ENCODE measurements at places on chromosomes 11 and 22.

GRCh38 chr22:39925909-39926679 lies 25.2 kb downstream of the GRAP2 start:
- DNase-seq = no peak

- DNase-seq = no peak
Observed at GRCh38 chr11:103420593-103420992, 311.4 kb downstream of the DYNC2H1 start.

DNA sequence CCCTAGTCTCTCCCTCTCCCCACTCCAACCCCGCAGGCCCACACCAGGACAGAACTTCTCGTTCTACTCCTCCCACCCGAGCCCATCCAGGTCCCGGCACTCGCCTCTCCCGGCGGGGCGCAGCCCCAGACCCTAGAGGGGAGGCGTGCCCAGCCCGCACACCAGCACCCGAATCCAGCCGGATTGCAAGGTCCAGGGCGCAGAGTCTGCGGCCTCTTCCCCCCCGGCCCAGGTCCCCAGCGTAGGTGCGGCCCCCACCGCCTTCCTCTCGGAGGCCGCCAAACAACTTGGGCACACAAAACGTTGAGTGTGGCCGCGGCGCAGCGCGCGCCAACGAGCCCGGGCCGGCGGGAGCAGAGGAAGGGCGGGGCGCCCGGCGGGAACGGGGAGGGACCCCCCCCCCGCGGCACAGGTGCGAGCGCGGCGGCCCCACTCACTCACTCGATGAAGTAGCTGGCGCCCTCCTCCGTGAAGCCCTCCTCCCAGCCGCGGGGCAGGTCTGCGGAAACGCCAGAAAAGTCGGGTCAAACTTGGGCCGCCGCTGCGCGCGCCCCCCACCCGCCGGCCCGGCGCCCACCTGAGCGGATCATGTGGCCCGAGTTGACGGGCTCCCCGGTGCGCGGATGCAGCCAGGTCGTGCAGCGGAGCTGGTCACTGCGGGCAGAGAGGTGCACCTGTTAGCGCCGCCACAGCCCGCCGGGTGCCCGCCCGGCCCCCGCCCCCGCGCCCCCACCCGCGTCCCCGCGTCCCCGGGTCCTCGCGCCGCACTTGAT lies 480 bp downstream of the PLEKHA7 start:
- no peak for DNase-seq

DNA sequence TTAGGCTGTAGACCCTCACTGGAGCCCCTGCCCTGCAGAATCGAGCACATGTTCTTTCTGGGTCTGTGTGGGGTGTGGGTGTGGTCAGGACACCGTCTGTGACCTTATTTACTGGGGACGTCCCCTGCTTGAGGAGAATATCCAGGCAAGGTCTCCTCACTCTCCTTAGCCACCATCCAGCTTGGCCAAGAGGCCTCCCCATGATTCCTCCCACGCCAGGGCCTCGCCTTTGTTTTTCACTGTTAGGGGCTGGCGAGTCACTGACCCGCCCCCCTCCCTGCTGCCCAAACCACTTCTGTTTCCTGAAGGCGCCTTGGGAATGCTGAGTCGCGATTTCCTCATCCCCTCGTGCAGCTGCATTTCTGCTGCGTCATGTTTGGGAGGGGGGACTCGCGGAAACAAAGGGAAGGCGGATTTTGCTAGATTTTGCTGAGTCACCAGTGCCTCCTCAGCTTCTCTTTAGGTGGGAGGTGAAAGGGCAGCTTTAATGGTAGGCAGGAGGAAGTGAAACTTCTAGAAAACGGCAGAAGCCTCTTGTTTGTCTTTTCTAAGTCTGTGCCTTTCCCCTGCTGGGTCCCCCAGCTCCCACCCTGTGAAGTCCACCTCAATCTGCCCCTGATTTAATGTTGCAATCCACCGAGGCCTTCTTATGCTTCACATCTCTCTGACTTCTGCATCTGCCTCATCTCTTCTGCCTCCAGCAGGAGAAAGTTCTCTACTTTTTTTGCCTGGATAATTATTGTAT lies 4.0 kb upstream of the HMOX1 start:
- DNase-seq = no peak

GRCh38 chr11:69666261-69666660 lies 8.9 kb downstream of the LTO1 start:
- no peak for DNase-seq

DNA sequence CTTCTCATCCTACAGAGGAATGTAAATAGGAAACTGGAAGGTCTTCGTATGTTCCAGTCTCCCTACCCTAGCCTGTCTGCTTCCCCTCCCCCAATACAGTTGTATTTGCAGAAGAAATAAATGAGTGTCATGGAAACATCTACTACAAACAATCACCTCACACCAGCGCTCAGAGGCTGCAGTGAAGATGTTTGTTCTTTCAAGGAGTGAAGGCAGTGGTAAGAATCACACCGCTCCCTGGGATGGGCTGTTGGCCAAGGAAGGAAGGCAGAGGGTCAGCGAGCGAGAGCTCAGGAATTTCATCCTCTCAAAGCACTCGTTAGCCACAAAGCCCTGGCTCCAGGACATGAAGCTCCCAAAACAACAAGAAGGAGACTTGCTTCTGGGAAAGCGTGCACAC lies 1.1 kb upstream of the IGSF9B start:
- DNase-seq = no peak

All from activated T-helper 1 cell treated with Interleukin-2 at 50 U/mL for 16 hours (primary cell).